ENCODE measurements at places on chromosomes 2 and 18. TPM values are rescaled to one million over a fixed set of nuclear protein-coding genes. Genes with fewer than 3 reads are reported as not detected.

AQP12B gene
- polyA plus RNA-seq: not detected

FIGN gene
- polyA plus RNA-seq: 0.30 TPM

FAM110C gene
- not detected for polyA plus RNA-seq

AKAIN1 gene
- 0.34 TPM for polyA plus RNA-seq

DHRS9 gene
- polyA plus RNA-seq: 0.04 TPM
